NCI-H748 treated with DMSO at 0.1 percent for 48 hours (cell line): ENCODE measurements at places on chromosomes 1 and 21.

DNA sequence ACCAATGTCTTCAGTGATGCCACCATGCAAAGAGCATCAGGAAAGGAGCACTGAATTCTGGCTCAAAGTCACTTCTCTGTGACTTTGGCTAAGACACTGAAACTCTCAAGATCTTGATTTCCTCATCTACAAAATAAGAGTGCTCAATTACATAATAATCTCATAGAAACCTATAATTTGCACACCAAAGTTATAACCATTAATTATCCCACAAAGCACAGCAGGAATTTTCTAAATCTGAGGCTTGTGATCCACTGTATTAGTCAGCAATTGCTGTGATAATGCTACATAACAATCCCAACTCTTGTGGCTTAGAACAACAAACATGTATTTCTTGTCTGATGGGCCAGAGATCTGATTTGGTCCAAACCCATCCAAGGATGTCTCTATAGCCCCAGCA is 108.7 kb downstream of the PSMG1 start:
- no peak for DNase-seq

GRCh38 chr1:69994241-69994640 is 211.1 kb downstream of the LRRC40 start:
- DNase-seq: no peak

DNA sequence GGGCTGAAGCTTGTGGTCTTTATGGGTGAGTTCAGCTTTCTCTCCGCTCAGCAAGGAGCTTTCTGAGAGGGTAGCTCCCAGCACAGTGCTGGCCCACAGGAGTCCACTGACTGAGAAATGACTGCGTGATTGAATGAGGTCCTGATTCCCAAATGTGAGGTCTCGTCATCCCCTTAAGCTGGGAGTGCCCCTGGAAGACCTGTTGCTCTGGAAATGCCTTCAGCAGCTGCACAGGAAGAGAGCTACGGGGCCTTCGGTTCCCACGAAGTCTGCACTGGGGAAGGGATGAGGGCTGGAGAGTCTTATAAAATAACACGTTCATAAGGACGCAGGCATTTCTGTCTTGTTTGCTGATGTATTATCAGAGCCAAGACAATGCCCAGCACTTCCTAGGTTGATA is 14.0 kb downstream of the TNNT2 start:
- no peak for DNase-seq

GRCh38 chr1:173447224-173447623 is 29.9 kb upstream of the PRDX6 start:
- no peak for DNase-seq

- DNase-seq: no peak
Measured at GRCh38 chr1:206923009-206923960, 1.5 kb upstream of the FCMR start.

DNA sequence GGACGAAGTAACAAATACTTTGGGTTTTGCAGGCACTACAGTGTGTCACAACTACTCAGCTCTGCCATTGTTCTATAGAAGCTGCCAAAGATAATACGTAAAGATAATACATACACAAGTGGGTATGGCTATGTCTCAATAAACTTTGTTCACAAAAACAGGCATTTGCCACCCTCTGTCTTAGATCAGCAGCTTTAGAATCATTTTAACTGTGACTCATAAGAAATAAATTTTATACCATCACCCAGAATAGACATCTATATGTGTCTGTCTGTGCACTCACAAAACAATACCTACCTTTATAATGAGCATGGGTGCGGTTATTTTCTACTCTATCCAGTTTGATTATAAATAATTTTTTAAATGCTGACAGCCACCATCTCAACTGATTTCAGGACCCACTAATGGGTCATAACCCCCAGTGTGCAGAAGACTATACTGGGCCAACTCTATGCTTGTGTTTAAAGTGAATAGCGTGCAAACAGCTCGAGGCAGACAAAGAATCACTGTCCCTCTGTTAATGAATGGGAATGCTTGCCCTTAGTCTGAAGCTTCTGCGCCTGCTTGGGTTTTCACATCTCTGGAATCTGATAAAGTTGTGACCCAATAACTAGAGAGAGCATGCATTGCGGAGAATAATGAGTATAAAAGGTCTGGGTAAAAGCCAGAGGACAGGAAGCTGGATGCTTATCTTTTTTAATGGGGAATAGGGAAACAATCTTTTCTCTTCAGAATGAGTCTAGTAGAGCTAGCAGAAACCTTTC is 216.2 kb downstream of the PLPP3 start:
- DNase-seq: no peak
